ENCODE measurements at places on chromosomes 1 and 21. TPM values are rescaled to one million over a fixed set of nuclear protein-coding genes. Genes with fewer than 3 reads are reported as not detected.

DNA sequence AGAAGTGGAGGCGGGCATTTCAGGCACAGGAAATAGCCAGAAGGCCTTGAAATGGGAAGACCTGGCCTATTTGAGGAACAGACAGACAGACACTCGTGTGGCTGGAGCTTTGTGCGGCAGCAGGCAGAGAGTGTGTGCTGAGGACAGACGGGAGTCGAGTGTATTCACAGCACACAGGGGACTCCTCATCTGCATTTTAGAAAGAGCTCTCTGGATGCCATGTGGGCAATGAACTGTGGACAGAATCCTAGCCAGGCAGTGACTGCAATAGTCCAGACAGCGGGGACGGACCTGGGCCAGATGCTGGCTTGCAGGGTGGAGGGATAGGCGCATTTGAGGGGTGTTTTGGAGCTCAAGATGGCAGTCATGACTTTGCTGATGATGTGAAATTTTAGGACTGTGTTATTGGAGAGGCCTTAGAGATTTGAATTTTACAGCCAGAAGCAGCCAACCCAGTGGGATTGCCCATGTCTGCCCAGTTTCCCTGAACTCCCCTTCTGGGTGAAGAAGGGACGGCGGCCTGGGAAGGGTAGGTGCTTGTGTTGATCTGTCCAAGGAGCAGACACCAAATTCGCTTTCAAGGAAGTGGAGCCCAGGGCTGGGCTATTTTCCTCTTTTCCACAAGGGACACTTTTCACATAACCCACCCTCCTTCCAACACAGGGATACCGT, 43.7 kb downstream of the CHAF1B start:
- DNase-seq = no peak

- DNase-seq = no peak
Measured at GRCh38 chr1:44808938-44809917, 905 bp downstream of the BTBD19 start.

- peak; percentile 83 for DNase-seq
Measured at GRCh38 chr21:15754640-15755039, 24.9 kb downstream of the USP25 start.

DNA sequence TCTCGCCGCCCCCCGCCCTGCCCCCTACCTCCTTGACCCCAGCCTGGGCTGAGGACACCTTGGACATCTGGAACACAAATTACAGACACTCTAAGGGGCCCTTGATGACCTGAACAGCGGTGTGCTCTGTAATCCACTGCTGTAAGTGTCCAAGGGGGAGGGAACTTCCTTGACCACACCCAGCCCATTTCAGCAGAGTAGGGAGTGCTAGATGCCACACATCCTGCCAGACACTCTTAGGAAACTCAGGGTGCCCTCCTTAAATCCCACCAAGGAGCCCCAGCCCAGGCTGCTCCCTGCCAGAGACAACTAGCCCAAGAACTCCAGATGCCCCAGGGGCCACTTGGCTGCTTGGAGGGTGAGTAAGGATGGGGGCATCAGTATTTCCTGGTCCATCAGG, 282.2 kb downstream of the RRAGC start:
- DNase-seq = no peak

KLF17 gene
- total RNA-seq = 0.17 TPM

EXOSC10 gene
- 55.5 TPM for total RNA-seq

DNA sequence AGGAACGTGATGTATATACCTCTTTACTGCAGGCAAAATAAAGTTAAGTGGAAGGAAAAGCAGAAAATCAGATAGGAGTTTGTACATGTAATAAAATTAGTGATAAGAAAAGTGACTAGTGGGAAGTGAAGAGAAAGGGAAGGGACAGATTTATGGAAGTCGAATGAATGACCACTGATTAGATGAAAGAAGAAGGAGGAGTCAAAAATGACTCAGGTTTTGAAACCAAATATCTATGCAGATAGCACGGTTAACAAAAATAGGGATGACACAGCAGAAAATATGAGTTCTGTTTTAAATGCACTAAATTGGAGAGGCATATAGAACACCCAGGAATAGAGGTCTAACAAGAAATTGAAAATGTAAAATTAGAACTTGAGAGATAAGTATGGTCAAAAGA, 128.0 kb downstream of the HMCN1 start:
- no peak for DNase-seq

All from mammary epithelial cell (primary cell).